ENCODE measurements at places on chromosomes 12 and 14.
A peak's percentile ranks its signal among the peaks of the same experiment; 100 is the strongest.

DNA sequence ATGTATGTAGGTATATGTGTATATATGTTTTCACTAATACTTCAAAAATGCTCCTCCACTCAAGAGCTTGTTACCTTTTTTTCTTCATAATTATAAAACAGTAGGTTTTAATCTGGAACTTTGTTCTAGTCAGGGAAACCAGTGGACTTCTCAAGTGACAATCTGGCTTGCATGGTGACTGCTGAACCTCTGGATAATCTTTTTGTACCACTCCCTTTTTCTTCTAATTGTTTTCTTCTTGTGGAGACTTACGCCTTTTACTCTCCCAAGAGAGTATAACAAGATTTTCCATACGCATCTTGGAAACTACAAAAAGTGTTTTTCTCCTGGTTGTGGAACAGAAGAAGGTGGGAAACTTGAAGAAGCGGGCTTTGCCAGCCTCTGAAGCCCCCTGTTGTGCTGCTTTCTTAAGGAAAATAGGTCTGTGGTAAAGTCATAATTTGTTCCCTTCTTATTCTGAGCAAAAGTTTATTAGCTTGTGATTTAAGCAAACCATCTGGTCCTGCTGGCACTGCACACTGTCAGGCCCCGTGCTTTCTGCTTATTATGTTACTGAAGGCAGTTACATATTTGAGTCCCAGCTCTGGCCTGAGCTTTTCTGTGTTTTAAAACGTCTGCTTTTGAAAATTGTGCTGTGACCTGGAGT is 291.8 kb downstream of the ERC1 start:
- DNase-seq: peak; percentile 27

DNA sequence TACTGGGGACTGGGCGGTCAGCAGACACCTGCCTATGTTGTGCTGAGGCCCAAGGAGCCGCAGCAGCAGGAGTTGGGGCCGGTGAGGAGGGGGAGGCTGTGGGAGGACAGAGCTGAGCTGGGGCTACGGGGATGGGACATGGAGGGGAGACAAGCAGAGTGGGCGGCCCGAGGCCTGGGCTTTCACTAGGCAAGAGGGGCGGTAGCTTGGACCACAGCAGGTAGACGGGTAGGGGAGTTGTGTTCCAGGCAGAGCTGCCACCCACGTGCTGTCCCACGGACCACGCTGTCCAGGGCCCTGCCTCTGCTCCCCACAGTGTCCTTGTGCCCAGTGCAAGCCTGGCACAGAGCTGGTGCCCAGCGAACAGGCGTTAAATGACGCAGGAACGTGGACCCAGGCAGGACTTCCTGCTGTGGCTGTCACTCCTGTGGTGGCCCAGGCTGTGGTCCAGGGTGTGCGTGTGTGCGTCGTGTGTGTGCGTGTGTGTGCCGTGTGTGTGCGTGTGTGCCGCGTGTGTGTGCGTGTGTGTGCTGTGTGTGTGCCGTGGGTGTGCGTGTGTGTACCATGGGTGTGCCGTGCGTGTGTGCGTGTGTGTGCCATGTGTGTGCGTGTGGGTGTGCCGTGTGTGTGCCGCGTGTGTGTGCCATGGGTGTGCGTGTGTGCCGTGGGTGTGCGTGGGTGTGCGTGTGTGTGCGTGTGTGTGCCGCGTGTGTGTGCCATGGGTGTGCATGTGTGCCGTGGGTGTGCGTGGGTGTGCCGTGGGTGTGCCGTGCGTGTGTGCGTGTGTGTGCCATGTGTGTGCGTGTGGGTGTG is 6.8 kb downstream of the CEP170B start:
- DNase-seq: no peak

- DNase-seq: no peak
Observed at GRCh38 chr12:101439236-101439635, 31.7 kb upstream of the ARL1 start.

DNA sequence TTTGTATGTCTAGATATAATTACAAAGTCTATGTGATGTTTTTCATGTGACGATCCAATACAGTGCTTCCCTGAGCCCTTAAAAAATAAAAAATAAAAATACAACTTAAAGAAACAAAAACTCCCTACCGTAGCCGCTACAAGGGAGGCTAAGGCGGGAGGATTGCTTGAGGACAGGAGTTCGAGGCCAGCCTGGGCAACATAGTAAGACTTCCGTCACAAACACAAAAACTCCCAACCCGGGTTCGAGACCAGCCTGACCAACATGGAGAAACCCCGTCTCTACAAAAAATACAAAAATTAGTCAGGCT is 669 bp upstream of the CDKN3 start:
- no peak for DNase-seq

GRCh38 chr14:20697273-20698017 is 8.9 kb downstream of the ANG start:
- peak; percentile 78 for DNase-seq

DNA sequence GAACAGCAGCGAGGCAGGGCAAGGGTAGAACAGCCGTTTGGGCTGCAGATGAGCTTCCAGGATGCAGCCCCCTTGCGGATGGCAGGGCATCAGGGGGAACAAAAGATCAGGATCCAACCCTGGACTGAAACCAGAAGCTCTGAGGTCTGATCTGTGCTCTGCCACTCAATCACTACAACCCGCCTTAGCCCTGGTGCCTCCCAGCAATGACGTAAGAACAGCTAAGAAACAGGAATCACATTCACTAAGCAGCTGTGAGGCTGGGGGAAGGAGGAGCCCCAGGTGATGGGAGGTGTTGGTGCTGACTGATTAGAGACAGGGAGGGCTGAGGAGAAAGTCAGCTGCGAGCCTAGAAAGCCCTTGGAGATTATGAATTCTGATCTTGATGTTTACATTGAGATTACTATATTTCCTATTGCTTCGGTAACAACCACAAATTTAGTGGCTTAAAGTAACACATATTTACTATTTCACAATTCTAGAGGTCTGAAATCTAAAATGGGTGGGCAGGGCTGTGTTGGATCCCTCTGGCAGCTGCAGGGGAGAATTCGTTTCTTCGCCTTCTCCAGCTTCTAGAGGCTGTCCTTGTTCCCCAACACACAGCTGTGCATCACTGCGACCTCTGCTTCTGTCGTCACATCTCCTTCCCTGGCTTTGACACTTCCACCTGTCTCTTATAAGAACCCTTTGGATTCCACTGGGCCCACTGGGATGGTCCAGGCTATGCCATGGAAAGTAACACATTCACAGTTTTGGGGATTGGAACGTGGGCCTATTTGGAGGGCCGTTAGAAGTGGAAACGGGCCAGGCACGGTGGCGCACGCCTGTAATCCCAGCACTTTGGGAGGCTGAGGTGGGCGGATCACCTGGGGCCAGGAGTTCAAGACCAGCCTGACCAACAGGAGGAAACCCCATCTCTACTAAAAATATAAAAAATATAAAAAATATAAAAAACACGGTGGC is 6.1 kb upstream of the CD9 start:
- no peak for DNase-seq

Data from AG08395 (cell line).